Prostate gland (tissue), 2 donors: ENCODE measurements at places on chromosomes 16 and 17.
A peak's percentile ranks its signal among the peaks of the same experiment; 100 is the strongest.

DNA sequence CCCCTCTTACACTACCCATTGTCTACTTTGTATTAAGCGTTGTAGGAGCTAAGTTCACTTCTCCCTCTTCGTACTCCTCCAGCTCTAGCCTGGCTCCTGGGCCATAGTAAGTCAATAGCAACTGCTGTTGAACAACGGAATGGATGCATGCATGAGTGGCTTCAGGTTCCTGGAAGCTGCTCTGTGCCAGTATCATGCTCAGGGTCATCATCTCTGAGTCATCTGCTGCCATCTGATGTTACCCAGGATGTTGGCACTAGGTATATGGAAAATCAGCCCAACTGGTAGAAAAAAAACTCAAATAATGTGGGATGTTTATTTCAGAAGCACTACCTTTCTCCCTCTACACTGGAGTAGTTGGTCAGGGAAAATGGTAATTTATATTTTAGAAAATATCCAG is 536.8 kb downstream of the NPIPA7 start:
- no peak for DNase-seq
- no peak overlapping the region for H3K27ac ChIP-seq
- no peak overlapping the region for H3K4me3 ChIP-seq

DNA sequence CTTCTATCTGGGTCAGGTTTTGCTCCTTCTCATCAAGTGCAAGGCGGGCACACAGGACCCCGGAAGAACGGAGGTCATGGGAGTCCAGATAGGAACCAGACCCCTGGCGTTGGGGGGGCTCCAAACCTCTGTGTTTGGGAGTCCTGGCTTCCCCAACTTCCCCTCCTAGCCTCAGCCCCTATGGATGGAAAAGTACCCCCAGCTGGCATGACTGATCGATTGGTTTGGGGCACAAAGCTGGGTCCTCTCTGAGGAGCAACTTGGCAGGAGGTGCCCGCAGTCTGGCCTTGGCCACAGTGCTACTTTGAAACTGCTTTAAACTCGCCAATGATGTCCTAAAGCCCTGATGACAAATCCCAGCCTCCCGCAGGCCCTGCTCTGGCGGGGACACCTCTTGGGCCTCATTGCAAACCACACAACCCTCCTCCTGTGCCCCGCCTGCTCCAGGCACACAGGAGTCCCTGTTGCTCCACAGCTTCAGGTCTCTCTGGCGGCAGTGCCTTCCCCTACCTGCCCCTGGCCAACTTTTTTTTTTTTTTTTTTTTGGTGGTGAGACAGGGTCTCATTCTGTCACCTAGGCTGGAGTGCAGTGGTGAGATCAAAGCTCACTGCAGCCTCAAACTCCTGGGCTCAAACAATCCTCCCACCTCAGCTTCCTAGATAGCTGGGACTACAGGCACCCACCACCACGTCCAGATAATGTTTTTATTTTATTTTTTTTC is 38.0 kb upstream of the SNN start:
- peak overlapping the region; percentile 54 for H3K27ac ChIP-seq
- H3K4me1 ChIP-seq, result no peaks in the 10 kb centered on the region
- DNase-seq, result no peak
- no peak overlapping the region for H3K4me3 ChIP-seq
- no peaks in the 10 kb centered on the region for H3K27me3 ChIP-seq

DNA sequence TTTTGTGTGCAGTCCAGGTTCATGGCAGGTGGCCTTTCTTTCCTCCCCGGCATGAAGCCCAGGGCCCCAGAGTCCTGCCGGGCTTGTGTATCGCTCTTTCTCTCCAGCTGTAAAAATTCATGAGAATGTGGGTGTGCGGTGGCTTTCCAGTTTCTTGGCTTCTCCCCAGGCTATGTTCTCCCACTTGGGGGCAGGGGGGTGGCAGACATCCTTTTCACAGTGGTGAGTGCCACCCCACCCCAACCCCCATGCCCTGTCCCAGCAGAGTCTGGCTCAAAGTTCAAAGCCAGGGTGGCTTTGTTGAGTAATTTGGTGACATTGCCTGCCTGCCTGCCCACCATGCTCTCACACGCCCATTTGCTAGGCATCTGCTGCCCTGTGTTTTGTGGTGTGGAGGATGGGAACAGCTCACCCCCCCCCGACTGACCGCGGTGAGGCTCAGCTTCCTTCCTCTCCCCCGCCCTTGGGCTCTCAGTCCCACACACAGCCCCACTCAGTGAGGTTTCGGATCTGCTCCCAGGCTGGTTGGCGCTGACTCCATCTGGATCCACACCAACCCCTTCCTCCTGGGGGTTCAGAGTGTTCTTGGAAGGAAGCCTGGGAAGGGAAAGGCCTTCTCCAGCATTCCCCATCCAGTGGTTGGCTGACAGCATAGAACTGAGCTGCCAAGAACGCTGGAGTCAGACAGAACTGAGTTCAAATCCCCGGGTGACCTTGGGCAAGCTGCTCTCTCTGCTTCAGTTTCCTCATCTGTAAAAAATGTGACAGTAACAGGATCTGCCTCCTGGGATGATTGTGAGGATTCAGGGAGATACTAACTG is 36.0 kb downstream of the CHD9 start:
- H3K27me3 ChIP-seq, result no peaks in the 10 kb centered on the region
- no peaks in the 10 kb centered on the region for H3K36me3 ChIP-seq
- H3K4me3 ChIP-seq, result no peak overlapping the region
- peak overlapping the region; percentile 74 for H3K27ac ChIP-seq
- peak; percentile 93 for DNase-seq

GRCh38 chr17:72502371-72503341 is 381.8 kb downstream of the SOX9 start:
- peak overlapping the region; percentile 91 for H3K27ac ChIP-seq
- H3K4me3 ChIP-seq, result no peak overlapping the region
- no peaks in the 10 kb centered on the region for H3K27me3 ChIP-seq
- no peaks in the 10 kb centered on the region for H3K36me3 ChIP-seq
- H3K4me1 ChIP-seq, result peaks cover 19% of the 10 kb centered on the region
- peak; percentile 30 for DNase-seq

- H3K4me1 ChIP-seq, result no peaks in the 10 kb centered on the region
- H3K27ac ChIP-seq, result no peak overlapping the region
- DNase-seq, result no peak
- no peaks in the 10 kb centered on the region for H3K27me3 ChIP-seq
These were observed 46.7 kb downstream of the HAPSTR1 start for GRCh38 chr16:9138021-9138680.

GRCh38 chr16:8908810-8909468 is 26.8 kb downstream of the LITAFD start:
- H3K27ac ChIP-seq, result no peak overlapping the region
- no peaks in the 10 kb centered on the region for H3K27me3 ChIP-seq
- no peak for DNase-seq
- peaks cover 20% of the 10 kb centered on the region for H3K36me3 ChIP-seq

DNA sequence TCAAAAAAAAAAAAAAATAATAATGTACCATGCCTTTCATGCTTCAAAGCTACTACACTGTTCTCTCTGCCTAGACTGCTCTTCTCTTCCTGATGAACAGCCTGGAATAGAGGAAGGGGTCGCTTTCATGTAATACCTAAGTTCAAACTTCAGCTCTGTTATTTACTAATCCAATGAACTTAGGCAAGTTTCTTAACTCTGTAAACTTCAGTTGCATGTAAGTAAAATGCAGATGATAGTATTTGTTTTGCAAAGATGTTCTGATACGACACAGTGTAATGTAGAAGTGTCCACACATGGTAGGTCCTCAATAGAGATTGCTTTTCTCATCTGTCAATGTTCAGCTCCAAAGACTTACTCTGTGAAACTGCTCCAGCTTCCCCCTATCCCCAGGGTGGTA is 6.6 kb downstream of the COA3 start:
- no peaks in the 10 kb centered on the region for H3K4me1 ChIP-seq
- H3K4me3 ChIP-seq, result no peak overlapping the region
- H3K27me3 ChIP-seq, result no peaks in the 10 kb centered on the region
- no peak for DNase-seq
- no peak overlapping the region for H3K27ac ChIP-seq

DNA sequence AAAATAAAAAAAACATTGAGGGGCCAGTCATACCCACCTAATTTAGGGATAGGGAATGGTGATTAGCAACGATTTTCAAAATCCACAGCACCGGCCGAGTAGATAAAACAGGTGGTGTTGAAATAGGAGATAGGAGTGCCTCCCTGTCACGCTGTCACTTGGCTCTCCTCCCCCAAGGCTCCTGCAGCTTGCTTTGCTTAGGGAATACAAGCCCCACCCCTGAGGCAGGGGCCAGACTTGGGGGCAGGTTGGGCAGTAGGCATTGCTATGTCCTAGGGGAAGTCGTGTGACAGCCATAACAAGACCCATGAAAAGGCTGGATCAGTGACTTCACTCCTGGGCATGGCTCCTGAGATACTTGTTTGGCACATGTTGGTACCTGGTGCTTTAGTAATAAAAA is 25.8 kb downstream of the POLR2A start:
- H3K27me3 ChIP-seq, result no peaks in the 10 kb centered on the region
- H3K27ac ChIP-seq, result no peak overlapping the region
- DNase-seq, result no peak
- H3K4me1 ChIP-seq, result no peaks in the 10 kb centered on the region

DNA sequence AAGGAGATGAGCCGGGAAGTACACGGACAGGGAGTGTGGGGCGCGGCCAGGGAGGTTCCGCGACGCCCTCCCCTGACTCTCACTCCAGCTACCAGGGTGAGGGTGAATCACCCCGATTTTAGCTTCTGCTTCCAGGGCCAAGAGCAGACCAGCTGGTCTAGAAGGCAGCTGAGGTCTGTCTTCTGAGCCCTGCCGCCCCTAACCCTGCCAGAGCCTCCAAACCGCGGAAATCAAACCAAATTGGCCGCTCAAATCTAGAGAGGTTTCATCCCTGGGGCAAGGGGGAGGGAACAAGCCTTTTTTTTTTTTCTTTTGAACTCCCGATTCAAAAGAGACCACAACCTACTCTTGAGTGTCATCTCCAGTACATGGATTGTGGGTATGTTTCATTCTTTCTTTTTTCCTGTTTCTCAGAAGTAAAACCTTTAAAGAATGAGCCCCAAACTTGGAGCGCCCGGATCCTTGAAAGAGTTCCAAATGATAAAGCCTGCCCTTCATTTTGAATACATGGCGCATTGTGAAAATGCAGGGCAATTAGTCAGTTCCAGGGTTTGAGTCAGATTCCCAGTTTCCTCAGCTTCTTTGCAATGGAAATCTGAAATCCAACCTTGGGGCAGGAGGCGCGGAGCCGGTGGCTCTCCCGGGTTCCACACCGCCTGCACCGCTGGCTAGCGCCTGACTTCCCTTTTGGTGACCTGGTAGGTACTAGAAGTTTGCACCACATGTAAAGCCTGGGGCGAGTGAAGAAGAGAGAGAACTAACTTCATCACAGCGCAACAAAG is 16.5 kb upstream of the ZFHX3 start:
- no peak overlapping the region for H3K4me3 ChIP-seq
- H3K27me3 ChIP-seq, result no peaks in the 10 kb centered on the region
- no peaks in the 10 kb centered on the region for H3K36me3 ChIP-seq
- DNase-seq, result no peak
- no peak overlapping the region for H3K27ac ChIP-seq

DNA sequence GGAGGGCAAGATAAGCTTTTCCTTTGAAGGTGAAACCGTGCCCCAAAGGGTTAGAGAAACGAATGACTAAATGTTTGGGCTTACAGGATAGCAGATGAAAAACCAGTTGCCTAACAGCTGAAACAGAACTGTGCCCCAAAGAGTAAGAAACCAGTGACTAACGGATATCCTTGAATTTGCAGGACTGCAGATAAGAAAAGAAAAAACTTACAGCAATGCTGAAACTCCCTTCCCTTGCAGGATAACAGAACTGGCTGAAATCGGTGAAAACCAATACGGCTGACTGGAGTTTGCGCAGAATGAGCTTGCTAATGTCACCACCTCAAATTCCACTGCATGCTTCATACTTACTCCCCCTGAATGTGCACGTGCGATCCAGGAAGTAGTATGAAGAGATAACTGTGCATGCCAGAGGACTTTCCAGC is 175.2 kb upstream of the NLRP1 start:
- H3K4me3 ChIP-seq, result no peak overlapping the region
- no peaks in the 10 kb centered on the region for H3K4me1 ChIP-seq
- H3K36me3 ChIP-seq, result no peaks in the 10 kb centered on the region
- no peak overlapping the region for H3K27ac ChIP-seq

- H3K4me1 ChIP-seq, result no peaks in the 10 kb centered on the region
- DNase-seq, result no peak
- H3K27ac ChIP-seq, result no peak overlapping the region
These were observed 4.5 kb downstream of the KRT32 start for GRCh38 chr17:41462705-41463104.

GRCh38 chr17:45374501-45374900 is 57.7 kb upstream of the MAP3K14 start:
- H3K36me3 ChIP-seq, result no peaks in the 10 kb centered on the region
- no peaks in the 10 kb centered on the region for H3K4me1 ChIP-seq
- no peaks in the 10 kb centered on the region for H3K27me3 ChIP-seq
- no peak overlapping the region for H3K4me3 ChIP-seq
- no peak for DNase-seq
- no peak overlapping the region for H3K27ac ChIP-seq

- no peak overlapping the region for H3K4me3 ChIP-seq
- H3K27ac ChIP-seq, result no peak overlapping the region
- no peaks in the 10 kb centered on the region for H3K36me3 ChIP-seq
These were observed 591.1 kb upstream of the C16orf82 start for GRCh38 chr16:26475596-26475995.

DNA sequence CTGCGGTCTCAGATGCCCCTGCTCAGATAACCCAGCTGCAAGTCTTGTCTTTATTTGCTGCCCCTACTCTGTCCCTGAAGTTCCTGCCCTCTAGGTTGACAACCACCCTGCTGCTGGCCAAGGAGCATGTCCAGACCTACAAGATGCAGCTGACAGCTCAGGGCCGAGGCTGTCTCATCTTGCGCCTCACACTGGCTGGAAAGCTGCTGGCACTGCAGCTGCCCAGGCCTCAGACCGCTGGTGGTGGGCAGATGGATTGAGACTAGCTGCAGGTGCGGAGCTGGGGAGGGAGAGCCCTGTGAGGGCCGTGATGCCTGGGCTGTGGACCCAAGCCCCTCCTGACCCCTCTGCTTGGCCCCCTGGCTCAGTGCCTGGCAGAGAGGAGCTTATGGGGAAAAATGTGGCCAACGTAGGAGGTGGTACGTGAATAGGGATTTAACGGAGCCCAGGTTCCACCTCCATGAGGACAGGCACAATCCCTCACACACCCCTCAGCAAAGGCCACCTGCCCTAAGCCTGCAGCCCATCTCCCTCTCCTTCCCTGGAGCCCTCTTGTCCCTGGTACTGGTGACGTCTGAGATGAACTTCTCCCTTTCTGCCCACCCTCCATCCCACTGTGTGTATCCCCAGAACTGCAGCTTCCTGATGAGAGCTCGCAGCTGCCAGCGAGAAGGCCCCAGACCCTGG is 8.3 kb upstream of the GALK1 start:
- no peak overlapping the region for H3K4me3 ChIP-seq
- H3K27me3 ChIP-seq, result no peaks in the 10 kb centered on the region
- peaks cover 4% of the 10 kb centered on the region for H3K4me1 ChIP-seq
- no peak overlapping the region for H3K27ac ChIP-seq

- no peaks in the 10 kb centered on the region for H3K4me1 ChIP-seq
- no peak for DNase-seq
- no peaks in the 10 kb centered on the region for H3K36me3 ChIP-seq
These were observed 32.3 kb upstream of the TAOK1 start for GRCh38 chr17:29357821-29358232.

- H3K36me3 ChIP-seq, result no peaks in the 10 kb centered on the region
- no peak for DNase-seq
- no peak overlapping the region for H3K27ac ChIP-seq
- H3K27me3 ChIP-seq, result no peaks in the 10 kb centered on the region
These were observed 3.6 kb downstream of the COX10 start for GRCh38 chr17:14072881-14073280.

- H3K27me3 ChIP-seq, result no peaks in the 10 kb centered on the region
- no peak overlapping the region for H3K27ac ChIP-seq
- no peaks in the 10 kb centered on the region for H3K4me1 ChIP-seq
- H3K4me3 ChIP-seq, result no peak overlapping the region
- H3K36me3 ChIP-seq, result no peaks in the 10 kb centered on the region
These were observed 452.5 kb upstream of the CCL2 start for GRCh38 chr17:33802349-33803198.
